ENCODE measurements at places on chromosomes 1 and 21.
A peak's percentile ranks its signal among the peaks of the same experiment; 100 is the strongest.

DNA sequence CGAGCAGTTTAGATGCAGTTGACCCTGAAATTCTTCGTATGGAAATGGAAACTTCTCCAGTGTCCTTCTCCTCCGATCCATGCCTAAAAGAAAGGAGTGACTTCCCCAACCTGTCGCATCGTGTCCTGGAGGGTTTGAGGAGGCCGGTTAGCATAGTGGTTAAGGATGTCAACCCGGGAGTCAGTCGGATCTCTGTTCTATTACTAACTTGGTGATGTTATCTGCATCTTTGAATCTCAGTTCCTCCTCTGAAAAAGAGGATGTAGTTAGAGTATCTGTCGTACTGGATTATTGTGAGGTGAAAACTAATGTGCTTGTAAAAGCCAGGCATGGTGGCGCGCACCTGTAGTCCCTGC lies 684 bp downstream of the ZBTB8B start:
- DNase-seq: no peak

DNA sequence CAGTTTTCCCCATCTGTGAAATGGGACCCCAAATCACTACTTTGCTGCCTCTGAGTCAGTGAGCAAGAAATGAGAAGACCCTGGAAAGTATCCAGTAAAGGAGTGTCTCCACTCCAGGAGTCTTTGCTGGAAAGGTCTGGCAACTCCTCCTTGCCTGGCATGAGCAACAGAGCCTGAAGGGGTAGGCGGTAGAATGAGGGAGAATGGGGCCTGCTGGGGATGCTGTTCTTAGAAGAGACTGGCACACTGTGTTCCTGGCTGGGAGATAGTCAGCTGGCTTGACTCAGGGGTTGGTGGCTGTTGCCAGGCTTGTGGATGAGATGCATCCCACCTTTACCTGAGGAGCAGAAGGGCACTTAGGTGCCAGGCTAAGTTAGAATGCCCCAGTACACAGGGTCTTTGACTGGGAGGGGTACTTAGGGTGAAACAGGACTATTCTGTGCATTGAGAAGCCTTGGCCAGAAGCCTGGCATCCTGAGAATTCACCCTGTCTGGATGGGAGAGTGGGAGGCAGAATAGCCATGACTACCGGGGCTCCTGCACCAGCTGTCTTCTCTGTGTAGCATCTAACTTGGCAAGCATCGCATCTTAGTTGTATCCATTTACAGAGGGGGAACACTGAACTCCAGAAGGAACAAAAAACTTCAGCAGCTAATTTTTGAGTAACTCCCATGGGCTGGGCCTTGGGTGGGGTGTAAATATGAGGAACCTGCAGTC lies 2.5 kb downstream of the MFSD2A start:
- no peak for DNase-seq

GRCh38 chr1:60637651-60638050 lies 444.7 kb upstream of the NFIA start:
- DNase-seq: no peak

DNA sequence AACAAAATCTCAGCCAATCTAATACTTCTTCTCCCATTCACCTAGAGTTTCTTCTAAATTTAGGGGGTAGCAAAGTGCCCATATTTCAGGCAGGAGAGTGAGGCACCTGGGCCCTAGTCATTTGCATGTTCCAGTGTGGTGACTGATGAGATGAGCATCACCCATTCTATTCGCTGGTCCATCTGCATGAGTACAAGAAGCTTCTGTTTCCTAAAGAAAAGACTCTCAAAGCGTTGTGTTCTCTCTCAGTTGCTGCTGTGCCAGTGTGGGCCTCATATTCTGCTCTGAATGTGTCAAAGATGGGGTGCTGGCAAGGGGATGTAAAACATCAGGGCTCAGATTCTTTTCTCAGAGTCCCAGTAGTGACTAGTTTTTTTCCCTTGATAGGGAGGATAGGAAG lies 16.1 kb upstream of the DPYD start:
- DNase-seq: no peak

DNA sequence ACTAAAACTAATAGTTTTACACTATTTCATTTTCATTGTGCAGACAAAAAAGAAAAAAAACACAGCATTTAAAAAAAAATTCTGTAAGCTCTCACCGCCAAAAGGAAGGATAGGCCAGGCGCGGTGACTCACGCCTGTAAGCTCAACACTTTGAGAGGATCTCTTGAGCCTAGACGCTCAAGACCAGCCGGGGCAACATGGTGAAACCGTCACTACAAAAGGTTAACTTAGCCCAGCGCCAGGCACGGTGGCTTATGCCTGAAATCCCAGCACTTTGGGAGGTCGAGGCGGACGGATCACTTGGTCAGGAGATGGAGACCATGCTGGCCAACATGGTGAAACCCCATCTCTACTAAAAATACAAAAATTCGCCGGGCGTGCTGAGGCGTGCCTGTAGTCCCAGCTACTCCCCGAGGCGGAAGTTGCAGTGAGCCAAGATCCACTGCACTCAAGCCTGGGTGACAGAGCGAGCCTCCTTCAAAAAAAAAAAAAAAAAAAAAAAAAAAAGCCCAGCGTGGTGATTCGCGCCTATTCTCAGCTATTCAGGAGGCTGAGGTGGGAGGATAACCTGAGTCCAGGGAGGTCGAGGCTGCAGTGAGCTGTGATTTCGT lies 14.3 kb upstream of the SPEN start:
- peak; percentile 53 for DNase-seq

- no peak for DNase-seq
Measured at GRCh38 chr1:1373815-1374588, 1.0 kb downstream of the AURKAIP1 start.

- DNase-seq: no peak
Measured at GRCh38 chr1:175822580-175822979, 79.2 kb upstream of the TNR start.

DNA sequence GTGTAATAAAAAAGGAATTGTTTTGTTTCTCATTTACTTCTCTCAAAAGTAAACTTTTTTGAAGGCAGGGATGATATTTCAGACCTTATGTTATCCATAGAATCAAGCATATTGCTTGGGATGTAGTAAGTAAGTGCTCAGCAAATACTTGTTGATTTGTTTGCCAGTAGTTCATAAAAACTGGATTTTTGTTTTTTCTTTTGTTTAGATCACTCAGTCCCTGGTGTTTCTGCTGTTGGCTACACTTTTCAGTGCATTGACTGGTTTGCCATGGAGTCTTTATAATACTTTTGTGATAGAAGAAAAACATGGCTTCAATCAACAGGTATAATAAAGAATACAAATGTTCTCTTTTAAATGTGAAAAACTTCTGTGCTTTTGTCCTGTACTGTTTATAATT lies 10.2 kb downstream of the ZMPSTE24 start:
- DNase-seq: no peak

- no peak for DNase-seq
Measured at GRCh38 chr1:34060187-34060730, 104.8 kb downstream of the CSMD2 start.

DNA sequence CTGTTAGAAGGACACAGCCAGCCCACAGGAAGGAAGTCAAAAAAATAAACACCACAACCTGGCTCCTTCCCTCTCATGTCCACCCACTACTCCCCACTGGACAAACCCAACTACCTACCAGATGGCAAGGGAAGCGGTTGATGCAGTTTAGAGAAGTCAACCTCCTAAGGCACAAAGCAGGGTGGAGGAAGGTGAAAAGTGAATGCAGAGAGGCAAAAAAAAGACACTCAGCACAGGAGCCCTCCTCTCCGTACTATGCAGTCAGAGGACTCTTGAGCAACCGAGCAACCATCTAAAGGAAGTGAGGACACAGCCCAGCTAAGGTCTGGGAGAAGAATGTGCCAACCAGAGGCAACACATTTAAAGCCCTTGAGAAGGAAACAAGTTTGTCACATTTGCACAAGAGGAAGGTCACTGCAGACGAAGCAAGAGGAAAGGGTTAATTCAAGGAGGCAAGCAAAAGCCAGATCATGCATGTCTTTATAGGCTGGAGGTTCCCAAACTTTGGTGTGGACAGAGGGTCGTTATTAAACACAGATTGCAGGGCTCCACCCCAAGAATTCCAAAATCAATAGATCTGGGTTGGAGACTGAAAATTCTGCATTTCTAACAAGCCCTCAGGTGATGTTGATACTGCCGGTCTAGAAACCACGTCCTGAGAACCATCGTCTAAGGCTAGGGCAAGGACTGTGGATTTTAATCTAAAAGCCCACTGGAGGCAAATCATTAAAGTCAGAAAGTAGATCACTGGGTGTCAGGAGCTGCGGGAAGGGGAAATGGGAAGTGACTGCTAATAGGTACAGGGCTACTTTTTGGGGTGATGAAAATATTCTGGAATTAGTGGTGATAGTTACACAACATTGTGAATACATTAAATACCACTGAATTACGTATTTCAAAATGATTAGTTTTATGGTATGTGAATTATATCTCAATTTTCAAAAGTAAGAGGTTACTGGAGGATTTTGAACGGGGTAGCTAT lies 19.7 kb downstream of the TP53BP2 start:
- no peak for DNase-seq

GRCh38 chr1:15928971-15929965 lies 46.6 kb downstream of the ZBTB17 start:
- no peak for DNase-seq

GRCh38 chr1:214935258-214935657 lies 147.3 kb upstream of the KCNK2 start:
- no peak for DNase-seq

DNA sequence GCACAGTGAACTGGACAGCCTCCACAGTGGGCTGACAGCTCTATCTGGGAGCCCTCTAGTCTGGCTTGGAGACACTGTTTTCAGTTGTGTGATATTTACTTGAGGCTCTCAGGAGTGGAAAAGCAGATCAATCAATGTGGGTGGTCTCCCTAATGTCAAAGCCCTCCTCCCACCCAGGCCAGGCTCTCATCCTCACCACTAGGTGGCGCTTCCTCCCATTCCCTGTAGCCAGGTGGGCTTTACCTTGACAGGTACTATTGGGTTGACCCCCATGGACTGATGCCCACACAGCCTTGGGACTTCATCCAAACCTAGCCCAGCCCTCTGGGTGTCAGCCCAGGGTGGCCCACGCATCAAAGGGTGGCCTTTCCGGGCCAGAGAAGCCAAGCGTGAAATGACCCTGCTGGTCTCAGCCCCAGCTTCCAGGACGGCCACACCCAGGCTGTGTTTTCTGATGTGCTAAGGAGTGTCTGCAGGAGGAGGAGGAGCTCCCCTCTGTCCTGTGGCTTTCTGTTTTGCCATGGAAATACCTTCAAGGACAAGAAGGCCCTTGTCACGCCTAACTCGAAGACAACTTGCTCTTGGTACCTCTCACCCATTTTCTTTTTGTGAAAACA lies 54.0 kb downstream of the CLIC6 start:
- DNase-seq: no peak
